Adipocyte (in vitro differentiated cells): ENCODE measurements at places on chromosomes 3 and 15.

DNA sequence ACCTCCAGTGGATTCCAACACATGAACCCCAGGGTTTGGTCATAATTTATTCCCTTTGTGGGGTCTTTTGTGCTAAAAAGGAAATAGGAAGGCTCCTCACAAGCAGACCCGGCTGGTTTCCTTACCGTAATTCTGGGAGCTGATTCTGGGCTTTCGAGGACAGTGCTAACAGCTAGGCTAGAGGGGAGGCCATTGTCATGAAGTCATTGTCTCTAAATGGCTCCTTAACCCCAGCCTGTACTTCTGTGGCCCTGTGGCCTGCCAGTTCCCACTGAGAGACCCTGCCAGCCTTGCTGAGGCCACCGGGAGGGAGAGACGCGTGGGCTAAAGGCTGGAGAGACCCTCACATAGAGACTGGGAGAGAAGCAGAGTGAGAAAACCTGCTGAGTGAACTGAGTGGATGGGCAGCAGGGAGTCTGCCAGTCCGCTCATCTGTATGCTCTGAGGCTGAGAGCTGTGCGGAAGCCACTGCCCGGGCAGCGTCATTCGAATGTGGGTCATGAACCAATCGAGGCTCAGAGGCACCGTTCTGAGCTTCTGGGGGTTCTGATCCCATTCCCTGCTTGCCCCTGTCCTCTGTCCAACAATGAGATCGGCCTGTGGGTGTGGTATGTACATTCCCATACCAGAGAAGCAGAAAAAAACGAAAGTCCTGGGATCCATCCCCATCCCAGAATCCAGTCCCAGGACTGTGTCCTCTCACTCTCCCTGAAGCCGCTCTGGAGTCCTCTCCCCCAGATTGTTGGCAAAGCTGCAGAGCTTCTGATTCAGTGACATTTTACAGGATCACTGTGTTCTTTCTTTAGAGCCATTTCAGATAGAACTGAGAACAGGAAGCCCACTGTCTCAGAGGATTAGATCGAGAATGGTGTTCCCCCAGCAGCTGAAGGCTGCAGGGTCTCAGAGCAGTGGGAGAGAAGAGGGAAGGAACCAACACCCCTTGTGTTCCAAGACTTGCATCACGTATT, 21.3 kb upstream of the DGKG start:
- DNase-seq = no peak

- DNase-seq = no peak
These were observed 156.9 kb downstream of the B3GALNT1 start for GRCh38 chr3:160948273-160948672.

DNA sequence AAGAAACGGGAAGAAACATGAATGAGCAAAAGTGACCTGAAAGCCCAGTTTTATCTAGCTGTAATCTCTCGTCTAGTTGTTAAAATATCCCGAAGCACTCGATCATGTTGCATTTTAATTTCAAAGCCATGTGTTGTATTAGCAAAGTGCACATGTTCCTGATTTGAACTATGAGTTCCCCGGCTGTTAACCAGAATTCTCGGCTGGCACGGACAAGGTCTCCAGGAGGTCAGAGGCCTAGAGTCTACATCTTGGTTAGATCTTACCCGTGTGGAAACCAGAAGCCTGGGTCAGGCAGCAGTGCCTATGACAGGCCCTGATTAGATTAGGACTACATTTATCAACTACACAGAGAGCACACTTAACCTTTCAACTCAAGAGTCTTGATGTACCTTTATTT, 195.8 kb downstream of the CDIN1 start:
- no peak for DNase-seq

DNA sequence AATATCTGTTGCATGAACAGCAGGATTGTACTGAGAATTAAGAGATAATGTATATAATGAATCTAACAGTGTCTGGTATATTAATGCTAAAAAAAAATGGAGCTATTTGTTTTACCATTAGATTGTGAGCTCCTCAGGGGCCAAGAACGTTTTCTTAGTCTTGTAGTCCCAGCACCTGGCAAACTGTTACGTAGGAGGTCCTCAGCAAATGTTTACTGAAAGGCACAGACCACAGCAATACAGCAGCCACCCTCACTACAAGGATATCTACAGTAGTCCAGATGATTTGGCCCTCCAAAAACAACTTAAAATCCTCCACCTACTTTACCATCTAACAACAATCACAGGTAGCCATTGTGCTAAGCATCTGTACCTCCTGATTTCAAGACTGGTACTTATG, 59.7 kb downstream of the MSL2 start:
- DNase-seq = no peak

- DNase-seq = peak; percentile 87
These were observed 9.6 kb downstream of the TGM4 start for GRCh38 chr3:44883999-44884431.

DNA sequence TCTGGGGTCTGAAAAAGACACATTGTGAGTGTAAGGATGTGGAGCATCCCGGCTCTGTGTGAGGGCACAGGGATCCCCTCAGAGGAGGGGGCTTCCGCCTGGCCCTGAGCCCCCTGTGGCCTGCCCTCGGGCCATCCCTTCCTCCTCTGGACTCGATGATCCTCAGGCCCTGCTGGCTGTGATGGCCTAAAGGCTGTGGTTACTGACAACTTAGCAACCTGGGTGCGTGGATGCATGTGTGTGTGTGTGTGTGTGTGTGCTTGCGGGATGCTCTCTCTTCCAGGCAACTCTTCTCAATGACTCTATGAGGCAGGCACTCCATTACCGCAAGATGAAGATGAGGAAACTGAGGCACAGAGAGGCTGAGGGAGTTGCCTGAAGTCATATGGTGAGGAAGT, 66.0 kb downstream of the ASB7 start:
- no peak for DNase-seq

GRCh38 chr3:161474741-161475140, 21.9 kb upstream of the OTOL1 start:
- DNase-seq = no peak

DNA sequence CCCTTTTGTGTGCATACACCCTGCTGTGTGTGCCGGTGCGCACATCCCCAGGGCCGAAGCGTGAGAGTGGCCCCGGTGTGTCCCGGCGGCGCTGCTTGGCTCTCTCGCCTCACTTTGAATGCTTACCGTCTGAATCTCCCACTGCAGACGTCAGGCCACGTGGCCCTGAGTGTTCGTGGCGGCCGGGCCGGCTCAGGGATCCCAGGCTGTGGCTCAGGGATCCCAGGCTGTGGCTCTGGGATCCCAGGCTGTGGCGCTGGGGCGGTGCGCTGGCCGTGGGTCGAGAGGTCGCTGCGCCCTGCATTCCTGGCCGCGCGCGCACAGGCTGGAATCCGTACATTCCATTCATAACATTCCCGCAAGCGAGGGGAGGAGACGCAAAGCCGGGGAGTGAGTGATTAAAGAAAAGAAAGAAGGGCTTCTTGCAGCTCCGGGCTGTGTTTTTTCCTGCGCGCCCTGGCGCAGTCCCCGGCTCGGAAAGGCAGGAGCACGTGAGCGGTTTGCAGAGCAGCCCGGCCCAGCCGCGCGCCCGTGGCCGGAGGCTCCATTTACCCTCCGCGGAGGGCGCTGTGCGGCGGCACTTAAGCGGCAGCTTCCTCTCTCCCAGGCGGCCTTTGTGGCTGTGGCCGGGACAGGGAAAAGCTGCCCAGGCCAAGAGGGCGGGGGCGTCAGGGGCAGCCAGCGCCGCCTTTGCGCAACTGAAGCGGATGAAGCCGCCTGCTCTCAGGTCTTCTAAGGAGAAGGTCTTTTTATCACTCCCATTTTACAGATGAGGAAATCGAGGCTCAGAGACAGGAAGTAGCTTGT, 87.0 kb upstream of the ALDH1L1 start:
- peak; percentile 91 for DNase-seq

DNA sequence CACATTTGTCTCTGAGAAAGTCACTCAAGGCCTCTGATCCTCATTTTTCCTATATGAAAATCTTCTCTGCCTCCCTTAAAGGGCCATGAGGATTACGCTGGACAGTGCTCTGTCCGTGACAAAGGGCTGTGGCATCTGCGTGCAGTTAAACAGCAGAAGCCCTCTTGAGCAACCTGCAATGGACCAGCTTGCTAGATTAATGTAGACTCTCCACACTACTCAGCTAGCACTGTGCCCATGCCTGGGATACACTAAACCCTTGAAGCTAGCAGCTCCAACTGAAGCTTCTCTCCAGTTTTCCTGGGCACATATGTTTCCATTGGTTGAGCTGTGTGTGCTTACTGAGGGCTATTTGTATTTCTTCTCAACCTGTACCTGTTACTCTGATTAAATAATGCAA, 303.8 kb downstream of the RPLP1 start:
- DNase-seq = no peak

DNA sequence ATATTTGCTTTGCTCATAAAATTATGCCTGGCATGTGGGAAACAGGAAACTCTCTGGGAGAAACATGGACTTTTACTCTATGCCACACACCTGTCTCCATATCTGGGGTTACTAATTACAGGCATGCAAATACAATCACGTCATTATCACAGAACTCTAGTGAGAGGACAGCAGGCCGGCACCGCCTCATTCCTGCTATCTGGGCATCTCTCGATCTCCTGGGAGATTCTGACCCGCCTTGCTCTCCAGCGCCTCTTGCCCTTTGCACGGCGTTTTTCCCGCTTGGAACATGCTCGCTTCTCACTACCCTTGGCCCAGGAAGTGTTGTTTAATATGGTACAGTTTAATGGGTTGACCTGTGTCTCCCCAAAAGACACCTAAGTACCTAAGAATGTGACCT, 45.4 kb upstream of the PARL start:
- no peak for DNase-seq

DNA sequence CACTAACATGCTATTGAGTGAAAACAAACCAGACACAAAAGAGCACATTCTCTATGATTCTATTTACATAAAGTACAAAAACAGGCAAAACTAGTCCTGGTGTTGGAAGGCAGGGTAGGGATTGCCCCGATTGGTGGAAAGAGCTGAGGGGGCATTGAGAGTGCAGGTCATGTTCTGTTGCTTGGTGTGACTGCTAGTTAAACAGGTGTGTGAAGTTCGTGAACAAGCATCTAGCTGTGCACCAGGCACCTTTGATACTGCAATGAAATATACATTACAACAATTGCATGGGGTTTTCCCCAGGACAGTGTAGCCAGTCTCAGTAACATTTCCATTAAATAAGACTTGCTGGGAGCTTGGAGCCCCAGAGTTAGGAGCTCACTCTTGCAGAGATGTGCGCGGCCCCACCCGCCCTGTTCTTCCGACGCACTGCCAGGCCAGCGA, 26.3 kb upstream of the THRB start:
- DNase-seq = no peak

DNA sequence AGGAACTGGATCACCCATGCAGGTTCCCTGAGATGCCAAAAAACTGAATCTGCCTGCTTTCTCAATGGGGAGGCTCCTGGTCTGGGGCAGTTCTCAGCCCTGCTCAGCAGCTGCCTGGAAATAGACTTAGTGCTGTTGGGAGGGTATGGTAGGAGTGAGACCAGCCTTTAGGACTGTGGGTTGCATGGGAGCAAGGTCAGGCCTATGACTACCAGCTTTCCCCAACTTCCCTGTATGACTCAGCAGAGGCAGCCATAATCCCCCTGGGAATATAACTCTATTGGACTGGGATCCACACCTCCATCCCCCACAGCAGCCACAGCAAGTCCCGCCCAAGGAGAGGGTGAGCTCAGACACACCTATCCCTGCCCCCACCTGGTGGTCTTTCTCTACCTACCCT, 87.0 kb downstream of the CFAP44 start:
- DNase-seq = no peak

DNA sequence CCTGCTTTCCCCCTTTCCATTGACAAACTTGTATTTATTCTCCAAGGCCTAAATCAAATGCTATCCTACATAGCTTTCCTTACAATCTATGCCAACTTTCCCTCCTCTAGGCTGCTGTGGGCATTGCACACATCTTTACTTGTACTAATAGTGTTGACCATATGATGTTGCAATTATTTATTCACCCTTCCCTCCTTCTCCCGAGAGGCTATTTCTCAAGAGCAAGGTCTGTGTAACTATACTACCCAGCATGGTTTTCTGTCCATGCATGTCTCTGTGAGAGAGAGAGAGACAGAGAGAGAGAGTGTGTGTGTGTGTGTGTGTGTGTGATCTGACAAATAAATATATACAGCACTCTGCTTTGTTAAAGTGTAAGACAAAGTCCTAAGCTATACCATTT, 63.8 kb downstream of the GTPBP8 start:
- peak; percentile 84 for DNase-seq

GRCh38 chr15:51270706-51271105, 67.7 kb downstream of the CYP19A1 start:
- DNase-seq = no peak

GRCh38 chr3:138833899-138834595, 681 bp downstream of the PIK3CB start:
- DNase-seq = peak; percentile 66

GRCh38 chr15:43791993-43792760, at the start of gene SERF2:
SERF2 (plus strand) TSS chr15:43792320; CDS start chr15:43792377, 57 bp downstream.
- DNase-seq = peak; percentile 100

DNA sequence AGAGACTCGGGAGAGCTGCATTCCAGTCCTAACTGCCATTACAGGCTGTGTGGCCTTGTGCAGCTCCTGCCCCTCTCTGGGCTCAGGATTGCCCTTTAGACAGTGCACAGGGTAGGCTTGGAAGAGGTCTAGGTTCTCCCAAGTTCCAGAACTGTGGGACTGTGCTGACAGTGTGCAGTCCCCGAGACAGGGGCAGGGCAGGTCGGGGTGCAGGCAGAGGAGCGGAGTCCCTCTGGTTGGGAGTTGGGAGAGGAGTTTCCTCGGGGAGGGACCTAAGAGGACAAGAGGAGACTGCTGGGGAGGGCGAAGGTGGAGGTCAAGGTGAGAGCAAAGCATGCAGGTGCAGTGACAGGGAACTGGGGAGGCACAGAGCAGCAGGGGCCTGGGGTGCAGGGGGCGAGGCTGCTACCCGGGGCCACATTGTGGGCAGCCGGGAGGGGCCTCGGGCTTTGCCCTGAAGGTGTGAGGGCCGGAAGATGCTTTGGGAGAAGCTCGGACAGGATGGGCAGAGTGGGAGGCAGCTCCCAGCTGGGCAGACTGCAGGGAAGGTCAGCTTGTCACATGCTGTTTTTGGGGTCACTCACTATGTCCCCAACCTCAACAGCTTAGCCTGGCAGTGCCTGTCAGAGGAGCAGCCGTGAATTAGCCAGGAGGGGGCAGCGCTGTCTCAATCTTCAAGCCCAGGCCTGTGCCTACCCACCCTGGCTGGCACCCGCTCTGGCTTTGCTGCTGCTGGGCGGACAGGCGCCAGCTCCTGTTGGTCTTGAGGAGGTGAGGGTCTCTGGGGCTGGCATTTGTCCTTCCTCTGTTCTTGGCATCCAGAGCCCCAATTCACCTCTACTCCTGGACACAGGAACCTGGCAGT, 15.4 kb upstream of the CSPG4 start:
- peak; percentile 54 for DNase-seq

GRCh38 chr15:80990955-80991354, 1.3 kb upstream of the MESD start:
- no peak for DNase-seq

DNA sequence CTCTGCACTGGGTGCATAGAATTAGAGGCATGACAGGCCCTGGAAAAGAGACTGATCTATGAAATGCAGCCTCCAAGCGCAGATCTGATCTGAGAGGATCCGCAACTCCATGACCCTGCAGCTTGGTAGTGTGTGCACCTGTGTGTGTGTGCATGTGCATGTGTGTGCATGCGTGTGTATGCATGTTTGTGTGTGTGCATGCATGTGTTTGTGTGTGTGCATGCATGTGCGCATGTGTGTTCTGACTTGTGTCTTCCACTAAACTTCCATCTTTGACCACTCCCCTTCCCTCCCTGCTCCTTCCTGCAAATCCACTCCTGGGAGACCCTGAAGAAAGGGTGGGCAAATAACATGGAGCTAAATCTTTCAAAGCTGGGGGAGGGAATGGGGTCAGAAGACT, 256.9 kb downstream of the PLCL2 start:
- DNase-seq = no peak

GRCh38 chr3:124172283-124172682, 180.4 kb upstream of the ROPN1 start:
- no peak for DNase-seq

- peak; percentile 58 for DNase-seq
These were observed 45.2 kb downstream of the ATP2B2 start for GRCh38 chr3:10459954-10460754.
